B cell (primary cell): ENCODE measurements at places on chromosomes 7 and 10. TPM values are rescaled to one million over a fixed set of nuclear protein-coding genes. Genes with fewer than 3 reads are reported as not detected.

- no peaks in the 10 kb centered on the region for H3K36me3 ChIP-seq
- H3K27me3 ChIP-seq: no peaks in the 10 kb centered on the region
- H3K4me3 ChIP-seq: no peak overlapping the region
Observed at GRCh38 chr10:119268871-119269506, 61.6 kb downstream of the GRK5 start.

DNA sequence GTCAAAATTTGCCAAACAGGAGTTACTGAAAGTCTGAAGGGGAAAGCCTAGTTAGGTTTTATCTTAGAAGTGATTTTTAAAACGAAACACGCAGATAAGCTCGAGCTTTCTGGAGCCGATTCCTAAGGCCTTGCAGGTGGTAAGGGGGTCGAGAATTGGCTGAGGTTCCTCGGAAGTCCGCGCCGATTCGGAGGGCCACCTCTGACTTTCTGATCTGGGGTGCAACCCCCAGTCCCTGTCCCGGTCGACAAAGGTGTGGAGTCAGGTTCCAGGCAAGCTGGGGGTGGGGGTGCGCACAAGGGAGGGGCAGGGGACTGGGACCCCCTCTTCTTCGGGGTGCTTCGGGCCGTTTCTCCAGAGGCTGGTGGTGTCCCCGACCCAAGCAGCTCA lies 701 bp upstream of the CUL1 start:
- DNase-seq: no peak
- peaks cover 31% of the 10 kb centered on the region for H3K4me1 ChIP-seq
- peak overlapping the region; percentile 76 for H3K4me3 ChIP-seq

GRCh38 chr7:77538281-77539212 lies 1.5 kb downstream of the PTPN12 start:
- H3K36me3 ChIP-seq: no peaks in the 10 kb centered on the region
- peak overlapping the region; percentile 96 for H3K4me3 ChIP-seq
- H3K4me1 ChIP-seq: peaks cover 24% of the 10 kb centered on the region
- H3K27me3 ChIP-seq: no peaks in the 10 kb centered on the region
- DNase-seq: peak; percentile 50

GRCh38 chr10:18140149-18140956 lies at the start of gene CACNB2:
Gene CACNB2 (plus strand): TSS chr10:18140424.
- no peak within 1 kb of the TSS for H3K4me3 ChIP-seq
- H3K4me1 ChIP-seq: no peaks in the 10 kb centered on the region
- no peak within 1 kb of the TSS for H3K27ac ChIP-seq
- no peaks in the 10 kb centered on the region for H3K36me3 ChIP-seq
- no peak for DNase-seq

GRCh38 chr10:78843495-78843894 lies 225.3 kb upstream of the ZMIZ1 start:
- H3K27ac ChIP-seq: no peak overlapping the region
- no peak overlapping the region for H3K4me3 ChIP-seq
- DNase-seq: no peak
- no peaks in the 10 kb centered on the region for H3K4me1 ChIP-seq
- no peaks in the 10 kb centered on the region for H3K36me3 ChIP-seq

DNA sequence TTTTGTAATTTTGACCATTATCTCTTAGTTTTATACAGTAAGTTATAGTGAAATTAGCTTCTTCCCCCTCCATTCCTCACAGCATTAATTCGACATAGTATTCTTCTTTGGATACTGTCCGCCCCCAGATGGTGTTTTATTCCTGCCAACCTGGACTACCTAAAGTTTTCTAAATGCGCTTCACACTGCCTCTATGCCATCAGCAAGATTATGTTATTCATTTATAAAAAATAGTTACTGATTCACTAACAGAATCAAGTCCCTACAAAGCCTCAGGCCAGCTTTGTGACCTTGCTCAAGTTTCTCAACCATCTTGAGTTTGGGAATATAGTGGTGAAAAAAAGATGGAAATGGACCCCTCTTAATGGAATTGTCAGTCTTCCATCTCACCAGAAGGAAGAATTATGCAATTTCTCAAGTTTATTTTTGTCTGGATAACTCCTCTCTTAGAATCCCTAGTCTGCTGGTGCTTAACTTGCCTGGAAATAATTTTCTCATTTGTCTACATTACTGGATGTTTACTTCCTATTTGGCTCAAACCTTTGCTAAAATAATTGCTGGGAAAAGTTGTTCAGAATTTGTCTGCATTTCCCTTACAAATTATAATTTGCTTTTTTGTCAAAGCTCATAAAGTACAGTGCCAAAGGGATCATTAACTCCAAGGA lies 16.7 kb upstream of the FGL2 start:
- no peaks in the 10 kb centered on the region for H3K27me3 ChIP-seq
- no peaks in the 10 kb centered on the region for H3K36me3 ChIP-seq
- no peaks in the 10 kb centered on the region for H3K4me1 ChIP-seq
- no peak overlapping the region for H3K4me3 ChIP-seq
- no peak overlapping the region for H3K27ac ChIP-seq

DNA sequence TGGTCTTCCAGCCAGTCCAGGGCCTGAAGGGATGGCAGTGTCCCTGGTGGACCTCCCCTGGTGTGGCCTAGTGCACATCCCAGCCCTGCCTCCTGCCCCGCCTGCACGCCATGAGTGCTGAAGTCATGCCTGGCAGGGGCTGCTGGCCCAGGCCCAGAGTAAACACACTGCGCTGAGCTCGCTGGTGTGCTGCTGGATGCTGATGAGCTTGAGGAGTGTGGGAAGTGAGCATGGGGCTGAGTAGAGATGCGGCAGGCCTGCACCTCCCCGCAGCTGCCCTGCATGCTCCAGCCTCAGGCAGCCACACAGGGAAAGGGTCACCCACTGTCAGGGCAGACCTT lies 43.2 kb downstream of the HTRA1 start:
- no peak for DNase-seq
- no peaks in the 10 kb centered on the region for H3K4me1 ChIP-seq
- no peak overlapping the region for H3K4me3 ChIP-seq
- H3K36me3 ChIP-seq: no peaks in the 10 kb centered on the region
- no peaks in the 10 kb centered on the region for H3K27me3 ChIP-seq

- H3K4me1 ChIP-seq: no peaks in the 10 kb centered on the region
- H3K36me3 ChIP-seq: peaks cover 8% of the 10 kb centered on the region
Observed at GRCh38 chr7:158649279-158649678, 55.3 kb downstream of the NCAPG2 start.

DNA sequence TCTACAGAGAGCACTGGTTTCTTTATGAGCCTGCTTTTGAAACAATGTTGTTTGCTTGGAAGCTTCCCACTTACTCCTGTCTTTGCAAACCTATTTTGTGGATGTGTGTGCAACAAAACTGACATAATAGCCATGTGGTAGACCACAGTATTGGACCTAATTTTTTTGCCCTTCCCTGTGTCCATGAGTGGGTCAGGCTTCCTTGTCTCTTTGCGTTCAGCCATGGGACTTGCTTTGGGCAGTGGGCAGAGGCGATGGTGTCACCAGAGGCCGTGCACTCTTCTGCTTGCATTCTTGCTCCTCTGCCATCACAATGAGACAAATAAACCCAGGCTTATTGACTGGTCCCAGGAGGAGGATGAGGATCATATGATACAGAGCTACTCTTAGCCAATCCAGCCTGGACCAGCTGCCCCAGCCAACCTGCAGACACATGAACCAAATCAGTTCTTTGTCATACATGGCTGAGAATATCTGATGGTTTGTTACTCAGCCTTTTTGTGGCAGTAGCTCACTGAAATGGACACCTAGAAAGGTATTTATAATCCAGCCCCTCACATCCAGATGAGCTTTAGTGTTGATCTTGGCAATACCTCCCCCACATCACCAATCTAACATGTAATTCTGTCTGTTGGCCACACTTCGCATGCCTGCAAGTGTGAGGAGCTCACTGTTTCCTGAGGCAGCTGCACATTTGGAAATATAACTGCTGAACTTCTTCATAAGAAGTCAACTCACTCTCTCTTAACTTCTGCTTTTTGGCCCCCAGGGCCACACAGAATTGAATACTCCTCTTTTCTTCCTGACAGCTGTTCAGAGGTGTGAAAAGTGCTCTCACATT lies 427.8 kb upstream of the ZMIZ1 start:
- no peaks in the 10 kb centered on the region for H3K36me3 ChIP-seq
- H3K4me1 ChIP-seq: no peaks in the 10 kb centered on the region
- H3K27me3 ChIP-seq: no peaks in the 10 kb centered on the region
- no peak overlapping the region for H3K27ac ChIP-seq
- peak; percentile 12 for DNase-seq

DNA sequence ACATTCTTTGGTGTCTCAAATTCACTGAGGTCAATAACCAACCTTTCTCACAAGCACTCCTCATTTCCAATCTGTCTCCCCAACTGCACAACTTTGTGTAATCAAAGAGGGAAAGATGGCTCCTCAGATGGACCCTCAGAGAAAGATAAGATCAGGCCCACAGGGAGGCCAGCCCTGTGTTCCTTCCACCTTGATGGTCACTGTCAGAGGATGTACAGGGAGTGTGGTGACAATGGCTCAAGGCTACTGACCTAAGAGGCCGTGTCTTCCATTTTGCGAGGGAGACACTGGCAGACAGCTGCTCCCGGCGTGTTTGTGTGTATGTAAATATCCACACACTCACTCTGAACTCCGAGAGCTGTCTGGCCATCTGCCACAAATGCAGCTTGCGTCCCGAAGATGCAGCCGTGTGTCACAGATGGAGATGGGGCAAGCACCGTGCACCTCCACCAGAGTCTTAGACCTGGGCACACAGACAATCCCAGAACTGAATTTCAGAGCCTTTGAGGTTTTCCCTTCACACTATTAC lies 712.1 kb upstream of the NRP1 start:
- no peaks in the 10 kb centered on the region for H3K27me3 ChIP-seq
- DNase-seq: no peak
- no peak overlapping the region for H3K27ac ChIP-seq
- H3K4me3 ChIP-seq: no peak overlapping the region

GRCh38 chr7:151046603-151047573 lies 1.4 kb upstream of the ASIC3 start:
- peaks cover 8% of the 10 kb centered on the region for H3K27me3 ChIP-seq
- no peak overlapping the region for H3K27ac ChIP-seq
- no peak for DNase-seq
- no peak overlapping the region for H3K4me3 ChIP-seq
- no peaks in the 10 kb centered on the region for H3K4me1 ChIP-seq

DNA sequence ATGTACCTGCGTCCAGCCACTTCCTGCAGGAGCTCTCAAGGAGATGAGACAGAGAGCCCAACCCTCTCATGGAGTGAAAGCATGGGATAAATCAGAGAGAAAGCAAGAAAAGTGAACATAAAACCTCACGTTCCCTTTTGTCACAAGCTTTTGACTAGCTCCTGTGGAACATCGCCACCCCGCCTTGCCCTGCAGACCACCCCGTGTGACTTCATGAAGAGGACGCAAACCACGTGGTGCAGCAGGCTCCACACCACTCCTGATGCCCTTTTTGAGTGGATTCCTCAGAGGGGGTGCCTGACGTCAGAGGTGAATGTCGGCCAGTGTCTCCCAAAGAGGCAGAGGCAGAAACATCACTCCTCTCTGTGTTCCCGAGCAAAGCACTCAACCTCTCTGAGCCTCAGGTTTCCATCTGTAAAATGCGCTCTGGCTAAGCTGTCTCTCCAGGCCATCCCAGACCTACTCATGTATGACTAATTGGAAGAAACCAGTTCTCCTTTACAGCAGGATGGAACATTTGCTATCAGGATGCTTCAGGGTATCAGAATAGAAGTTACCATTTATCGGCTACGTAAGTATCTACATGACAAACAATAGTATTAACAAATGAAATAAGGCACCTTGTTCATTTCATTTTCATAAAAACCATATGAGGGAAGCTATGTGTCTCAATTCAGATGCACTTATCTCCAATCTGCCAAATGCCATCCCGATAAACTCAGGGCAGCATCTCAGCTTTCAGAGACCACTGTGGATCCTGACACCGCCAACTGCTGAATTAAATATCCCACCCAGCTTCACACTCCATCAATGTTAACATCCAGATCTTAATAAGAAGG lies 5.3 kb downstream of the ZNF488 start:
- H3K4me3 ChIP-seq: no peak overlapping the region

- peaks cover 18% of the 10 kb centered on the region for H3K4me1 ChIP-seq
- no peak overlapping the region for H3K27ac ChIP-seq
- peak; percentile 30 for DNase-seq
- H3K4me3 ChIP-seq: no peak overlapping the region
- H3K27me3 ChIP-seq: no peaks in the 10 kb centered on the region
- no peaks in the 10 kb centered on the region for H3K36me3 ChIP-seq
Observed at GRCh38 chr10:124226271-124227054, 133.1 kb upstream of the CHST15 start.

DNA sequence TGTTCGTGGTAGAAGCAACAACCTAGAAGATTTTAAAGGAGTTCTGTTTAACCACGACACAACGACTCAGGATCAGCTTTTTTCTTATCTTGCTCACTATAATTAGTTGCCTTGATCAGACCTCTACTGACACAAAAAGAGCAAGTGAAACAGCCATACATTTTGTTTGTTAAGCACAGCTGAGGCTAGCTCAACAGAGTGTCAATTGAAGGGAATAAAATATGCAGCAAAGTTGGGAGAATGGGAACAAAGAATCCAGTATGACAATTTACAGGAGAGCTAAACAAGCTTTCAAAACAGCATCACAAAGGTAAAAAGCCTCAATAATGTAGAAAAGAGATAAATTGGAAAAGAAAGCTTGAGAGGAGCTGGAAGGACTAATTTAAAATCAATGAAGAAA lies 40.5 kb upstream of the HERPUD2 start:
- H3K4me1 ChIP-seq: peaks cover 17% of the 10 kb centered on the region
- H3K4me3 ChIP-seq: no peak overlapping the region
- no peaks in the 10 kb centered on the region for H3K36me3 ChIP-seq
- no peak overlapping the region for H3K27ac ChIP-seq

- H3K27ac ChIP-seq: no peak overlapping the region
- no peaks in the 10 kb centered on the region for H3K4me1 ChIP-seq
- no peak overlapping the region for H3K4me3 ChIP-seq
- H3K27me3 ChIP-seq: no peaks in the 10 kb centered on the region
- H3K36me3 ChIP-seq: no peaks in the 10 kb centered on the region
- DNase-seq: no peak
Observed at GRCh38 chr10:10797513-10797912, 220.2 kb upstream of the CELF2 start.

GRCh38 chr7:3188946-3189345 lies 112.1 kb upstream of the SDK1 start:
- H3K36me3 ChIP-seq: no peaks in the 10 kb centered on the region
- H3K27ac ChIP-seq: no peak overlapping the region
- H3K27me3 ChIP-seq: no peaks in the 10 kb centered on the region
- H3K4me1 ChIP-seq: no peaks in the 10 kb centered on the region
- no peak overlapping the region for H3K4me3 ChIP-seq

Gene PDE6C
- total RNA-seq: not detected in 2 replicates

Gene PRSS37
- not detected in 2 replicates for total RNA-seq

Gene ZWINT
- total RNA-seq: 0.83 and 1.1 TPM in 2 replicates

Gene IRF5
- total RNA-seq: 135 and 137 TPM in 2 replicates

Gene SFR1
- total RNA-seq: 15.1 and 15.3 TPM in 2 replicates

Gene LIPK
- not detected in 2 replicates for total RNA-seq

Gene GPR158
- not detected in 2 replicates for total RNA-seq

Gene SLC13A4
- total RNA-seq: not detected in 2 replicates

Gene COL28A1
- total RNA-seq: 0.49 and 0.67 TPM in 2 replicates
